Posterior cingulate gyrus (tissue), 11 donors: ENCODE measurements at places on chromosomes 3 and 15.
A peak's percentile ranks its signal among the peaks of the same experiment; 100 is the strongest.

DNA sequence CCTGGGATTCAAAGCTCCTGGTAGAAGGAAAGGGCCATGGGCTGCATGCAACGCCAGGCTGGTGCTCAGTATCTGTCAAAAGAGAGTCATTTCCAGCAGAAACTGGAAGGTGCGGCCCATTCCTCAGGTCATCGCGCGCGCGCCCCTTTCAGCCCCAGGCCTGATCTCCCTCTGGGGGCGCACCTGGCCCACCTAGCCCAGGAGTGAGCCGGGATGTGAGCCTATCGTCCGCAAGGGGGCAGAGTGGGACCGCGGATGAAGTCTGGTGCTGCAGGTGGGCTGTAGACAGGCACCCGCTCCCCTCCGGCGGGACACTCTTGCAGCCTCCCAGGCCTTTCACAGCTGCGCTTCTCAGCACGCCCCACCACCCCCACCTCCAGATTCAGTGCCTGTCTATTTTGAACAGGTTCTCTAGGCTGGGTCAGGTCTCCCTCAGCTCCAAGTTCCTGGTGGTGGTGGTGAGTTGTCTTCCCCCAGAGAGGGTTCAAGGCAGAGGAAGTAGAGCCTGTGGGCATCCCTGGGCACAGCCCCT lies 5.8 kb upstream of the RPL29 start:
- peak; percentile 62 for DNase-seq

DNA sequence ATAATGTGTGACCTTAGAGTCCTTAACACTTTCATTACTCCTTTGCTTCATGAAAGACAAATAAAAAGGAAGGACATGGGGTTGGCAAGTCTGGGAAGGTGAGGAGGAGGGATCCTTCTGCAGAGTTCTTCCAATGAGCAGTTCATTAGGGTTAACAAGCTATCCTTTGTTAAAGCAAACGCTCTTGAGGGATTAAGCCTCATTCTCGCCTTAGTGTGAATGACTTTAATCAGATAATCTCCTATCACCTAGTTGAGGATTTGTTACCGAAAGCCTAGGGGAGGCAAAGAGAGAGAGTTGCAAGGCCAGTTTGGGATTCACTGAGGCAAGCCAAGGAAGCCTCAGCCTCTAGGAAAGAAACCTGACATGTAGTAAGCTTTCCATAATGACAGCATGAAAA lies 7.4 kb upstream of the MBNL1 start:
- DNase-seq, result no peak

DNA sequence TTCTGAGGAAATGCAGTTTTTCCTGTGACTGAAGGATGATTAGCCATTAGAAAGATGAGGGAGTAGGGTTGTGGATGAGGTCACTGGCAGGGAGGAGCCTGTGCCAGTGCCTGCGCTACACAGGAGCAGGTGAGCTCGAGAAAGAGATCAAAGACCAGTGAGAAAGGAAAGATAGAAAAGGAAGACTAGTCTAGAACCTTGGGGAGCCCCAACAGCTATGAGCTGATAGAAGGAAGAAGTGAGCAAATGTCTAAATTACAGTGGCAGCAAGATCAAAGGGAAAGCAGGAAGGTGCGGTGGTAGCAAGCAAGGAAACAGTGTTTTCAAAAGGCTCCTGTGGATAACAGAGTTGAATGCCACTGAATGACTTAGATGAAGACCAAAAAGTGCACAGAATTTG lies 39.6 kb downstream of the LNP1 start:
- no peak for DNase-seq

GRCh38 chr3:134357914-134358811 lies 16.1 kb downstream of the AMOTL2 start:
- DNase-seq, result no peak

GRCh38 chr3:23960649-23961048 lies 15.6 kb downstream of the NR1D2 start:
- DNase-seq, result no peak

GRCh38 chr3:15428539-15428938 lies 1.1 kb downstream of the EAF1 start:
- no peak for DNase-seq

- no peak for DNase-seq
These were observed 32.6 kb downstream of the TGM4 start for GRCh38 chr3:44906997-44907396.

DNA sequence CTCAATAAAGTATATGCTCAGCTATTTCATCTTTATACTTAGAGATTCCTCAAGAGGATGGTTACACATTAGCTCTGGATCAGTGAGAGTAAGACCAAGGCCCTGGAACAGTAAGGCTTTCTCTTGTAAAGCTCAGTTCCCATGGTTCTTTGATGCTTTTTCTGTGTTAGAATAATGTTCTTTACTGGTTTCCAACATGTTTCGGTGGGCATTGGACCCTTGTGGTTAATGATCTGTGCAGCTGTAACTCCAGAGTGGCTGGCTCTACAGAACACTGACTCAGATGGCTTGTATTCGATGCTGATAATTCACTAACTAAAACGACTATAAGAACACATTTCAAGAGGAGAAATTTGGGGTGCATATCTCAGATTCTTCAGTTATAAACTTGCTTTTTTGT lies 114.7 kb downstream of the AKAP13 start:
- DNase-seq, result no peak

GRCh38 chr15:80154336-80154735 lies 1.5 kb downstream of the FAH start:
- no peak for DNase-seq

DNA sequence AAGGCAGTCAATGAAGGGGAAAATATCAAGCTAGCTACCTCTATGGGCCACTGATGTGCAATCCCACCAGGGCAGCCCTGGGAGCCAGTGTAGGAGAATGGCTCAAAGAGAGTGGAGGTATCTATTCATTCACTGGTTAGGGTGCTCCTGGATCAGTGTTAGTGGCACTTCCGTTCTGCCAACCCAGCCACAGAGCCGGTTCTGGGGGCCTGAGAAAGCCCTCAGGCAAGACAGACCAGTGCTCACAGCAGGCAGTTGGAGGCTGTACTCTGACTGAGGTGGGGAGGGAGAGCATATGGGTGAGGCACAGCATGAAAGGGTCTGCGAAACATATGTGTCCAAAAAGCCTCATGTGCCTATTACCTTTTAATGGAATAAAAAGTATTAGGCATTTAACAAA lies 109.3 kb downstream of the KCNMB2 start:
- peak; percentile 46 for DNase-seq

DNA sequence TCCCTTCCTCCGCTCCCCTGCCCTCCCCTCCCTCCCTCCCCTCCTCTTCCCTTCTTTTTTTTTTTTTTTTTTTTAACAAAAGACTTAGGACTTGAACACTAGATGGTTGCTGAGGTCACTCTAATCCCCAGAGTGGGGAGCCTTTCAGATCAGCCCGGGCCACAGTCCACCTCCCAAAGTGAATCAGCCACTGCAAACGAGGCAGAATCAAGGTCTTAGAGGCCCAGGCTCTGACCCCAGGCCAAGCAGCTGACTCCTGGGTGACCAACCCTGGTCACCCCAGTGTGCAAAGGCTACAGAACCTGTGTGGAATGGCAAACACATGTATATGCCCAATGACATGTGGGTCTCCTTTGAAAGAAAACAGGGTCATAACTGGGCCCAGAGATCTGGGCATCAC lies 18.3 kb upstream of the EHD4 start:
- no peak for DNase-seq

DNA sequence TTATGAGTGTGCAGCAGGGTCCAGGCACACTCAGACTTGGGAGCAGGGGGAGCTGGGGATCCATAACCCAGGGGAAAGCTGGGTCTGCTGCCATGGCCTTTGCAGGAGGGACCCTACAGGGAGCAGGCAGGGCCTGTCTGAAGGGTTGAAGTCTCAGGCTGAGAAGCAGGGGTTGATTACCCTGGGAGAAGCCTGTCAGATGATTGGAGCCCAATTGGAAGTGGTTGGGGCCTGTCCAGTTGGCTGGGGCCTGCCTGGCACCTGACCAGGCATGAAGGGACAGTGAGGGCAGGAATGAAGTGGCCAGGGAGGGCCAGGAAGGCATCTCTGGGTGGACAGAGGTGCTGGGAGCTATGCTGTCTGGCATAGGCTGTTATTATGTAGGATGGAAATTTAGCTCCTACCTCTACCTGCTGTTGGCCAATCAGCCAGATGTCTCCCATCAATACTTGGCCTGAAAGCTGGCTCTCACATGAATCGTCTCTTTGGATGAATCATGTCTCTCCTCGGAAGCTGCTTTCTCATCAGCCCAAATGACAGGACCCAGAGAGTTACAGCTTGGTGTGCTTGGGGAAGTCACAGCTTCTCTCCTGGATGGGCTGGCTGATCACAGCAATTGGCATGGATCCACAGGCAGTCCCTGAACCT lies 27.4 kb upstream of the SLCO2A1 start:
- DNase-seq, result no peak

- no peak for DNase-seq
These were observed 68.2 kb downstream of the POLQ start for GRCh38 chr3:121477589-121477988.

DNA sequence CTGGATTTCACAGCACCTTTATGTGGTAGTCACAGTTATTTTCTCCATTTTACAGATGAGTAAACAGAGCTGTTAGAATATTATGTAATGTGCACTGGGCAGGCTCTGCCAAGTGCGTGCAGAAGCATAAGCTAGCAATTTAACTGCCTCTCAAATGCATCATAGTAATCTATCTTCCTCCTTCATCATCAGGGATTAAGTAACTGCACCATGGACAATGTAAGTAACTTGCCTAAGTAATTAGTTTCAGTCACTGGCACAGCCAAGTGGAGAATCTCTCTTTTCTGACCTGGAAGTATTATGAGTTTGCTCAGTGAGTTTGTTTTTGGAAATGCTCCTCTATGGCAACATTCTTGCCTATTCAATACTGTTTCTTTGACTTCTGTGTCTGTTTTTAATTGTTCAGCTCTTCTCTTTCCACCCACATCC lies 260.5 kb downstream of the PTPRG start:
- no peak for DNase-seq

GRCh38 chr3:23258110-23258509 lies 55.0 kb downstream of the UBE2E2 start:
- no peak for DNase-seq

- DNase-seq, result no peak
These were observed 173.5 kb downstream of the OR4M2 start for GRCh38 chr15:22253676-22254408.

GRCh38 chr15:69533522-69533921 lies 80.9 kb downstream of the RPLP1 start:
- DNase-seq, result no peak

DNA sequence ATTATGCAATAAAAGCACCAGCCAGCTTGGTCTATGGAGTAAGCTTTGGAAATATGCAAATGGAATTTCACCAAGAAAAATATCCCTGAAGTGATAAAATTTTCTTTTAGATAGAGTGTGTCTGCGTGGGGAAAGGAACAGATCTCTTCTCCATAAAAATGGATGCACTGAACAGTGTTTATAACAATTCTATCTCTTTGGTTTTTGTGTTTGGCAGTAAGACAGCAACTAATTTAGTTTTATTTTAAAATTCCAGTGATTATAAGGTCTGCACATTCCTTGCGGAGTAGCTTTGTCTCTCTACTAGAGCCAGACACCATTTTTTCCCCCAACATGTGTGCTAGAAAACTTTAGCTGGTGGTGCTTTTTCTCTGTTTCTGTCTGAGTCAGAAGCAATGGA lies 712.4 kb downstream of the GRM7 start:
- no peak for DNase-seq

DNA sequence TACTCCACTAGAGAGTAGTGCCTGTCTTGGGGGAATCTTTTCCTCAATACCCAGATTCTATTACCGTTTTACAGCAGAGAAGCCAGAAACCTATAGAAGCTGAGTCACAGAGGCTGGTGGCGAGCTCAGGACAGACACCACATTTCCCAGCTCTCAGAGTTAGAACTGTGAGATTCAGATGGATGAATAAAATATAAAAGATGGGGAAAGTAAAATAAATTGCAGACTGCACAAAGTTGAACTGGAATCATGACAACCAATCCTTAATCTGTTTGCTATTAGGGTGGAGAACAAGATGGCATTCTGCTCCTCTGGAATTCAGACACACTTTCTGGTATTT lies 40.5 kb upstream of the CMSS1 start:
- no peak for DNase-seq
